ENCODE measurements at places on chromosomes 2 and 18. TPM values are rescaled to one million over a fixed set of nuclear protein-coding genes. Genes with fewer than 3 reads are reported as not detected.

The FHOD3 gene
- not detected for total RNA-seq

GRCh38 chr2:109677835-109678580, 63.8 kb downstream of the SOWAHC start:
- H3K4me3 ChIP-seq: no peak overlapping the region
- H3K27ac ChIP-seq: no peak overlapping the region
- no peak for DNase-seq

- no peak overlapping the region for H3K4me3 ChIP-seq
- no peaks in the 10 kb centered on the region for H3K27me3 ChIP-seq
- H3K4me1 ChIP-seq: no peaks in the 10 kb centered on the region
- no peaks in the 10 kb centered on the region for H3K36me3 ChIP-seq
Observed at GRCh38 chr18:66682855-66683322, 79.0 kb upstream of the CDH19 start.

- H3K4me3 ChIP-seq: no peak overlapping the region
- no peak for DNase-seq
Observed at GRCh38 chr2:11705063-11705462, 35.1 kb upstream of the NTSR2 start.

GRCh38 chr2:206832873-206833272, 67.5 kb downstream of the FASTKD2 start:
- no peak for DNase-seq
- peaks cover 3% of the 10 kb centered on the region for H3K36me3 ChIP-seq
- no peak overlapping the region for H3K4me3 ChIP-seq
- no peak overlapping the region for H3K27ac ChIP-seq
- peaks cover 5% of the 10 kb centered on the region for H3K27me3 ChIP-seq
- no peaks in the 10 kb centered on the region for H3K4me1 ChIP-seq

GRCh38 chr18:45887585-45887984, 62.1 kb downstream of the SIGLEC15 start:
- H3K36me3 ChIP-seq: peaks cover 9% of the 10 kb centered on the region
- H3K4me3 ChIP-seq: no peak overlapping the region
- H3K27ac ChIP-seq: no peak overlapping the region
- H3K27me3 ChIP-seq: no peaks in the 10 kb centered on the region

All from activated naive CD8-positive, alpha-beta T cell treated with anti-CD3 and anti-CD28 coated beads, Interleukin-2, amount 10 ng/mL, durations not matched to agents 7 days and 5 days (primary cell).